ENCODE measurements at places on chromosomes 5 and 9.

DNA sequence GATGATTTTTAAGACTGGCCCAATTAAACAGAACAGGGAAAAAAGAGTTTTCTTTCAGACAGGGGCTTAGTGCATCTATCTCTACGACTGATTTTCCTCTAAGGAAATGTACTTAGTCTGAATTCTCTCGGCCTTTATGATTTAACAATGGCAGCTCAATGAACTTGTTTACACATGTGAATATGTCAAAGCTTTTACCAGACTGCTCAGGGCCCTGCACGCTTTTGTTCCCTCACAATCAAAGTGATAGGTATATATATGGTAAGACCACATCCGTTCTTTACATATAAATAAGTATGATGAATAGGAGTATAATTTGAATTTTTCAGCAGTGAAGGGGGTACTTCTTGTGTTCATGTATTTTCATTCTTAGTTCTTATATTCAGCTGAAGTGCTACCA, 27.6 kb downstream of the LEAP2 start:
- peak; percentile 74 for DNase-seq

DNA sequence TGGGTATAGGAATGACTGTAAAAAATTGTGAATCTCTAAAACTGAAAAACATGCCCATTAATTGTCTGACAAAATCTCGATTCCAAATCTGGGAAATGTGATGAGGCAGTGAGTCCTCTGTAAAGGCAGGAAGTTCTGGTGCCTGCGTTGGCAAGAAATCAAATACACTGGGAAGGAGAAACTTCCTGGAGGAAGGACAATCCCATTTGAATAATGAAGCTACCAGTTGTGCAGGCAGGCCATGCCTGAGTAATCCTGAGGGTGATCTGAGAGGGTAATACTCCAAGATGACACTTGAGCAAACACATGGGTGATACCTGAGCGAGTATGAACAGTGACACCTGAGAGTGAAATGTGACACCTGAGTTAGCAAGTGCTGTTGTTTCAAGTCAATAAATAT, 49.7 kb downstream of the KIF24 start:
- no peak for DNase-seq

DNA sequence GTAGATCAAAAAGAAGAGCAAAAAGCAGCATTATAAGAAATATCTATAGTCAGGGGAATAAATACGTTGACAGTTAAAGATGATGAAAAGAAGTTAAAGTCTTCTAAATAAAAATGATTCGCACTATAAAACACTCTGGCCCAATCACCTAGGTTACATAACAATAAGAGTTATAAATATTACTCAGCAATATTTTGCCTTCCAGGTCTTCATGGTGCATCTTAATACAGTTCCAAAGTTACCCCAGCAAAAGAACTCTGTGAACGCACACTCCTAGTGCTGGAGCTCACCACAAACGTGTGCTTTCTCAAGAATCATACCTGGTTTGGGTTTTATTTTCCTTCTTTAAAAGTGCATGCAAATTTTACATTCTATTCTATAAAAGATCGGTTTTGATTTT, 44.7 kb downstream of the EPB41L4A start:
- DNase-seq = no peak

- no peak for DNase-seq
Observed at GRCh38 chr9:135584934-135585333, 23.4 kb downstream of the PAEP start.

- no peak for DNase-seq
Observed at GRCh38 chr9:79222483-79222882, 349.3 kb upstream of the TLE4 start.

GRCh38 chr5:108836492-108836891, 88.8 kb downstream of the FER start:
- no peak for DNase-seq

GRCh38 chr9:95270790-95271189, 46.7 kb downstream of the FANCC start:
- DNase-seq = no peak

- DNase-seq = peak; percentile 27
Observed at GRCh38 chr9:116152390-116152789, 1.2 kb upstream of the PAPPA start.

DNA sequence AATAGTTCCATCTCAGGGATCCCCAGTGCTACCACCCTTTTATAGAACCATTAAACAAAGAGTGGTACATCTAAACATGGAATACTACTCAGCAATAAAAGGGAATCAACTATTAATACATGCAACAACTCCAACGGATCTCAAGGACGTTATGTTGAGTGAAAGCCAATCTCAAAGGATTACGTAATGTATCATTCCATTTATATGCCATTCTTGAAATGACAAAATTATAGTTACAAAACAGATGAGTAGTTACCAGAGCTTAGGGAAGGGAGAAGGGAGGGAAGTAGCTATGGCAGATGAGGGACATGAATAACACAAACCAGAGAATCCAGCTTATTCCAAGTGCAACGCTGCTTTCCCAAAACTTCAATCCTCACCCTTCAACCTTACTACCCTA, 69.5 kb downstream of the ACTL7B start:
- no peak for DNase-seq

DNA sequence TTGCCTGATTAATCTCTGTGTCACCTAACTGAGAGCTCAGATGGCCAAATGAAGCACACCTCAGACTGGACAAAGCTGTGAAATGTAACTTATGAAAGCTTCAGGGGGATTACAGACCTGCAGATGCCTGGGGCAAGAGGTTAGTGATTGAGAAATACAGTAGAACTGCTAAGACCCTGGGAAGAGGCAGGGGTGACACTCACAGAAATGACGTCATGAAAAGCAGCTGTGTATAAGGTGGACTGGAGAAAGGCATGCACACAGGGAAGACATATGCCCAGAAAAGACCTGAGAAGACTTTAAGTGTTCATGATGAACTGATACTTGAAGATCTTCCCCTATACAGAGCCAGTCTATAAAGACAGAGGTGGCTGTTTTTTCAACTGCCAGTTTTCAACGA, 49.3 kb upstream of the SPTLC1 start:
- no peak for DNase-seq

GRCh38 chr5:130773813-130774212, 391.2 kb downstream of the HINT1 start:
- no peak for DNase-seq

DNA sequence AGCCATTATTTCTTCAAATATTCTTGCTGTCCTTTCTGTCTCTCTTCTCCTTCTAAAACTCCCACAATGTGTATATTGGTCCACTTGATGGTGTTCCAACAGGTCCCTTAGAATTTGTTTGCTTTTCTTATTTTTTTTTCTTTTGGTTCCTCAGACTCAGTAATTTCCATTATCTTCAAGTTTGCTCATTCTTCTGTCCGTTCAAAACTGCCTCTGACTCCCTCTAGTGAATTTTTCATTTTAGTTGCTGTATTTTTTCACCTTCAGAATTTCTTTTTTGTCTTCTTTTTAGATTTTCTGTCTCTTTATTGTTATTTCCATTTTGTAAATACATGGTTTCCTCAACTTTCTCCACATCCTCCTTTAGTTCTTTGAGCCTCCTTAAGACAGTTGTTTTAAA, 6.4 kb upstream of the SRP19 start:
- DNase-seq = no peak

DNA sequence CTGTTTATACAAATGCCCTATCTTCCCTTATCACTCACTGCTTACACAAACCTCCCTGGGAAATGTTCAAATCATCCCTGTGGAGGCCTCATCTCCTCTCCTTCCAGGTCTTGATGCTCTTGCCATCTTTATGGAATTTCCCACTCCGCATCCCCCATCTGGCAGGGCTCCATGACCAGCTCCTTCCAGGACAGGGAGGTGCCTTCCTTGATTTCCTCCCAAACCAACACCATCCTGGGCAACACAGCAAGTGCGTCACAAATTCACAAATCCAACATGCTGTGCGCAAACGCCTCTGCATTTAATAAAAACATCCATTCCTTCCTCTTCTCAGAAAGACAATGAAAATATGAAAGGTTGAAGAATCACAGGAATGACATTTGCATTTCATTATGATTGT, 51.7 kb downstream of the EPB41L4A start:
- no peak for DNase-seq

DNA sequence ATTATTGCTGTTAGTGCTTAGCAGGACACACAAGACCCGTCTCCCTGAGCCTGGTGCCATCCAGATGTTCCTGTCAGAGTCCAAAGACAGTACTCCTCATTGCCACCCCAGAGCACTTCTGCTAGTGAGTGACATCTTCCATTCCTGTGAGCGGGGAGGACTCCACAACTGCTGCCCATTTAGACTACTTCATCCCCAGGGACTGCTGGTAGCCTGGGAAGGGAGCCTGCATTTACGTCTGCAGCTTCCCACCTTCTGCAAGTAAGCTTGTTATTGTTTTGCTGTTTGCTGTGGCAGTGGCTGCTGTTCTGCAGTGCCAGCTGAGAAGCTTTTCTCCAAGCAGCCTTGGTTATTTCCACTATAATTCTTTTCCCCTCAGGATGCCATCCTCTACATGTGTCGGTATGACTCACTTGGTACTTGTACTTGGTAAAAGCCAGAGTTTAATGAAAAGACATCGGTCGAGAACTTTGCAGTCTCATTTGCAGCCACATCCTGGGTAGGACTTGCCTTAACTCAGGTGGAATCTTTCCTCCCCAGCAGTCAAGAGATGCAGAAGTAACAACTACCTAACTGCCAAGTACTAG, 10.6 kb upstream of the MAP1B start:
- DNase-seq = no peak

DNA sequence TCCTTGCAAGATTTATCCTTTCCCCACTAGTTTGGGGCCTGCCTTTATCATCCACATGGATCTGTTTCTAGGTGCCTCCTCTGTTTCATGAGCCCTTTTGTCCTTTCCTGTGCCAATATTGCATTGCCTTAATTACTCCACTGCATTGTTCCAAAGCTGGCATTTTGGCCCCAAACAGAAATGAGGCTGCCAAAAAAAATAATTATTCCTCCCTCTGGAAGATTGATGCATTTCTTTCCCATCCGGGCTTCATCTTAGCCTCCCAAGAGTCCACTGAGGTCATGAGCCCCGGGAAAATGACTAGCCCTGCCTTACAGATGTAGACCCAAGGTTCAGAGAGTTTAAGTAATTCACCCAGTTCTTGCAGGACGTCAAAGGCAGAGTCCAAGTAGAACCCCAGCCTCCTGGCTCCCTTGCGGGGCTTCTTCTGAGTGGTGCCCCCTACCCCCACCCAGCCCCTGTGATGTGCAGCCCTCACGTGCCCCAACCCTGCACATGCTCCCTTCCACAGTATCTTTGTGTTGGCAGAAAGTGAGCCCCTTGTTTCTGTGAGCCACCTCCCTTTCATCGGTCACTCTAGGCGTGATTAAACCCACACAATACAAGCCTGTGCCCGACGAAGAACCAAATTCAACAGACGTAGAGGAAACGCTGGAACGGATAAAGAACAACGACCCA, 62.1 kb downstream of the TMOD1 start:
- DNase-seq = no peak

- DNase-seq = no peak
Observed at GRCh38 chr9:88810826-88811225, 180.4 kb upstream of the S1PR3 start.

DNA sequence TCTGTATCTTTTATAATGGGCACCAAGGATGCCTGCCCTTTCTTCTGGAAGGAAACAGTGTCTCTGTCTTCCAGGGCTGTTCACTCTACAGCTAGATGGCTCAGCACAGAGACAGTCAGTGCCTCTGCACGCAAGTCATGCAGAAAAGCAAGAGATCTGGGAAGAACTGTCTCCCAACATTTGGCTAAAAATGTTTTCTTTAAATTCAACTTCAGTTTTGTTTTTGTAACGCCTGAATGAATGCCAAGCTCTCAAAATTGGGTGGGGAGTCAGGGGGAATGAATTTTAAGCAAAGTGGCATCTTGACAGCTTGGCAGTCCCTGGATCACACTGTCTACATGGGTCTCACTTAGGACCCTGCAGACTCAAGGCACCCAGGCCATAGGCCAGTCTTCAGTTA, 12.6 kb downstream of the OLFML2A start:
- no peak for DNase-seq

DNA sequence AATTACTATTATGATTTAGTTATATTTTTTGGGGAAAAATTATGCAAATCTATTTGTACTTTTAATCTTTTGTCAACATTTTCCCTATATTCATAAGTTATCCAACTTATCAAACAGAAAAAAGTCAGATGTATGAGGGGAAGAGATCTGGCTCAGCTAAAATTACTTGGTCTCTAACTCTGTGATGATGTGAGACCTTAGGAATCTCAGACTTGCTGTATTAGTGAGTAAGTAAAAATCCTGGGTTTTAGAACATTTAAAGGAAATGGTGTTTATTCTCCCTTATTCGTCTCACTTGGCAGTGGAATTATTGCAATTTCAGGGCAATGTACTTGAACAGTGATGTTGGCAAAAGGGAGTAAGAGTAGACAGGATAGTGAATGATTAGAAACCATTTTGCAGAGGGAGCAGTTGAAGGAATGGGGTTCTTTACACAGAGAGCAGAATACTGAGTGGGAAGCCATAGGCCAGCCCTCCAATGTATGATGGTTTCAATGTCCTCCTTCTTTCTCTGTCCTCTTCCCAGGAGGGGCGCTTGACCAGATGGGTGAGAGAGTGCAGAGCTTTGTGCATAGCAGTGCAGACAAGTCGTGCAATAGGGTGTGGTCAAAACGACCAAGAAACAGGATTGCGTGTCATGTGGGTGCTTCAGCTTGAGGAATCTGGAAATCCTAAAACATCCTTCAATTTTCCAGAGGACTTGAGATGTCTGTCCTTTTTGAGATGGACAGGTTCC, 91.7 kb downstream of the TENT4A start:
- no peak for DNase-seq

DNA sequence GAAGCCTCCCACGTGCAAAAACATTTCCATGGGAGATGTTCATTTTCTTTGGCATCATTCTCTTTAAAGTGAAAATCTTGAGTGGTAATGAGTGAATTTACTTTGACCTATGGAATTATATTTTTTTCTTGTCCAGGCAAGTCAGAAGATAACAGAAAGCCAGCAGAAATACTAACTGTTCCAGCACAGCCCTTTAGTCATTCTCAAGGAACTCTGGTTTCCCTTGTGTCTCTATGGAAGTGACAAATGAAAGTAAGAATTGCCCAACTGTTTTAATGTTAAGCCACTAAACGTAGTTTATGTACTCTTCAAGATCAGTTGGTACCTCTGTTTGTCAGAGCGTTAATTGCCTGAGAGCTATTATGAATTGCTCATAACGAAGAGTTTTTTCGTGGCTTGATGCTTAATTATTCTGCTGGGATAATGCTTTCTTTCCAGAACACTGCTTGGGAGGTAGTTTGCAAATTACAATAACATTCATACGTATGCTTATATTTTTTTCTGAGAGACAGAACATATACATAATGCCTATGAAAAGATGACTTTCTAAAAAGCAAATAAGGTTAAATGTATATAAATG, 84.5 kb upstream of the CER1 start:
- no peak for DNase-seq

DNA sequence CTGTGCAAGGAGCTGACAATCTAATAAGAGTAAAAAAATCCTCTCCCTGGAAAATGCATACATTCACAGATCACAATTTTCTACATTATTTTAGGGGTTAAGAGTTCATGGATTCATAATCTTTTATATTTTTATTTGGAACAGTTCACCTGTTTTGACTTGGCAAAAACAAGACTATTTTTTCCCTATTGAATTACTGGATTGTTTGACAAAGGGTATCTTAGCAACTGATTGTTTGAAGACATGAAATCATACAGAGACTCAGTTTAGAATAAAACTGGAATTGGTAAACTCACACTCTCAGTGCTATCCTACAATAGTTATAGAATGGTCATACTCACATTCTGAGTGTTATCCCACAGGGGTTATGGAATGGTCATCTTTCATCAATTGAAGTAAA, 358.2 kb upstream of the PTGER4 start:
- DNase-seq = no peak

GRCh38 chr5:124920909-124921666, 174.6 kb upstream of the ZNF608 start:
- peak; percentile 28 for DNase-seq
